ENCODE measurements at places on chromosomes 6 and 20.

DNA sequence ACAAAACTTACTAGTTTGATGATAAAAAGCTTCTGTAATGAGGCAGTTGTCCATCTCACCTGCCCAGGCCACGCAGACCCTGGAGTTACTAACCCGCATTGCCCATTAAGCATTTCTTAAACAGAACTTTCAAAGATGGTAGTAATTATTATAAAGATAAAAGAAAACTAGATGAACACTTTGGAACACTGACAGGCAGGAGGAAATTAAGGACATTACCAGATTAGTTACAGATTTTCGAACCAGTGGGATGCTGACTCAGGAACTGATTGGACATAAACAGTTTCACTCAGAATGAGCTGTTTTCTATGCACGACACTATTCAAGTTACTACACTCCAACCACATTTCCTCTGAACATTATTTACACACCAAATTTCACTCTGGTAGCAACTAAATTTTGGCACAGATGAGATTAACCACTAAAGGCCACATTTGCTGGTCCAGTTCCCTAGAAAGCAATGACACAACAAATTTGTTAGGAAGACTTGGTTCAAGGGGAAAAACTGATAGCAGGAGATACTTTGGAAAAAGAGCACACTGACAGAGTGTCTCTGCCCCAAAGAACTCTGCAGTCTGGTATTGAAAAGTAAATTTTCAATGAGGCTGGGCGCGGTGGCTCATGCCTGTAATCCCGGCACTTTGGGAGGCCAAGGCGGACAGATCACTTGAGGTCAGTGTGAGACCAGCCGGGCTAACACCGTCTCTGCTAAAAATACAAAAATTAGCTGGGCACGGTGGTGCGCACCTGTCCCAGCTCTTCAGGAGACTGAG is 3.0 kb downstream of the ROMO1 start:
- DNase-seq = no peak

GRCh38 chr6:110705543-110705942 is 109.7 kb downstream of the CDK19 start:
- DNase-seq = no peak

GRCh38 chr6:157013649-157014304 is 236.6 kb downstream of the ARID1B start:
- DNase-seq = no peak

DNA sequence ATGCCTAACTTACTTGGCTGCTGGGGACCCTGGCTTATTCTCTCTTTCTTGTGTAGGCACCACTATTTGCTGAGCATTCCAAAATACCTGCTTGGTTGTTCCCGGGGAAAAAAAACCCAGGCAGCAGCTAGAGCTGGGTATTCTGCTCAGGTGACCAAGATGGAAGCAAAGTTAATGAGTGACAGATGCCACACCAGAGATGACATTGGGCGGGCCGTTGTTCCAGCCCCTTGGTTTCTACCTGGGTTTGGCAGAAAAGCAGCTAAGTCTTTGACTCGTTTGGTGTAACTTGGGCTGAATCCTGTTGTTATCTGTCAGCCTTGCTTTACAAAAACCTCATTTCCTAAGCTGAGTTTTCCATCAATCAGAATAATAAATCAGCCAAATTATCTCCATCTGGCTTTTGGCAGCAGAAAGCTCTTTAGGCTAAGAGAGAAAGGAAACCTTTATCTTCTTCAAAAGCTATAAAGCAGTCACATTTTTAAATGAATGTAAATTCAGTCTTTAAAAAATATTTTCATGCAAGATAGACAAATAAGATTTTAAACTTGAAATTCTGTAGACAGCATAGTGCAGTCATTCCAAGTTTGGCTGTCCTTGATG is 202.0 kb upstream of the GMDS start:
- DNase-seq = no peak

DNA sequence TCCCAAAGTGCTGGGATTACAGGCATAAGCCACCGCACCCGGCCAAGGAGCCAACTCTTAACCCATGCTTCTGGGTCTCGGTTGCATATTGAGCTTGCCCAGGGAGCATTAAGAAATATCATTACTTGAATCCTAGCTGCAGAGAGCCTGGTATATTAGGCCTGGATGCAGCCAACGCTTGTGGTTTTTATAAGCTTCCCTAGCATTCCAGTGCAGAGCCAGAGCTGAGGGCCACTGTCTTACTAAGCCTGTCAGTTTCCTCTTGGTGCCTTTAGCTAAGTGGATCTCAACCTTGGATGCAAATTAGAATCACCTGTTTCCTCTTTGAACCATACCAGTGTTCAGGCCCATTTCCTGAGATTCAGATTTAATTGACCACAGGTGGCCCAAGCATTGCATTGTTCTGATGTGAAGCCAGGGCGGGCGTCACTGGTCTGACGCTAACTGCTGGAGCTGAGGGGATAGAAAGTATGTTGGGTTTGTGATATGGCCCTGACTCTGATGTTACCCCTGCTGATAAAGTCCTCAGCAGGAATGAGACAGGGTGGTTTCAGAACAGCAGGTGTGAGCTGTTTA is 76.3 kb downstream of the BTBD3 start:
- no peak for DNase-seq

DNA sequence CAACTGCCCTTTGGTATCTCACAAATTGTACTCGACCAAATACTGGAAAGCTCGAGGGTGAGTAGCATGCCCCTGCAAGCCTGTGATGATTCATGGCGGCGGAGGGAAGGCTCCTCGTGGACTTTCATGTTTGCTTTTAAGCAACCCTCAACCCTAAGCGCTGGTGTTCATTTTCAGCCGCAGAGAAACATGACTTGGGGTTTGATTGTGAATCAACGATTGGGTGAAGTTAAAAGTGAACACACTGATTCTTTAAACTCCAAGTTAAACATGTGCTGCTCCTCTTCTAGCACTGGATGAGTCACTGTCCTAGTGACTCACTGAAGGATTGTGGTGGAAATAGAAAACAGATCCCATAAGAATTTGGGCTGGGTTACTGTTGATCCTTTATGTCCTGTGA is 8.3 kb downstream of the CD109 start:
- no peak for DNase-seq

DNA sequence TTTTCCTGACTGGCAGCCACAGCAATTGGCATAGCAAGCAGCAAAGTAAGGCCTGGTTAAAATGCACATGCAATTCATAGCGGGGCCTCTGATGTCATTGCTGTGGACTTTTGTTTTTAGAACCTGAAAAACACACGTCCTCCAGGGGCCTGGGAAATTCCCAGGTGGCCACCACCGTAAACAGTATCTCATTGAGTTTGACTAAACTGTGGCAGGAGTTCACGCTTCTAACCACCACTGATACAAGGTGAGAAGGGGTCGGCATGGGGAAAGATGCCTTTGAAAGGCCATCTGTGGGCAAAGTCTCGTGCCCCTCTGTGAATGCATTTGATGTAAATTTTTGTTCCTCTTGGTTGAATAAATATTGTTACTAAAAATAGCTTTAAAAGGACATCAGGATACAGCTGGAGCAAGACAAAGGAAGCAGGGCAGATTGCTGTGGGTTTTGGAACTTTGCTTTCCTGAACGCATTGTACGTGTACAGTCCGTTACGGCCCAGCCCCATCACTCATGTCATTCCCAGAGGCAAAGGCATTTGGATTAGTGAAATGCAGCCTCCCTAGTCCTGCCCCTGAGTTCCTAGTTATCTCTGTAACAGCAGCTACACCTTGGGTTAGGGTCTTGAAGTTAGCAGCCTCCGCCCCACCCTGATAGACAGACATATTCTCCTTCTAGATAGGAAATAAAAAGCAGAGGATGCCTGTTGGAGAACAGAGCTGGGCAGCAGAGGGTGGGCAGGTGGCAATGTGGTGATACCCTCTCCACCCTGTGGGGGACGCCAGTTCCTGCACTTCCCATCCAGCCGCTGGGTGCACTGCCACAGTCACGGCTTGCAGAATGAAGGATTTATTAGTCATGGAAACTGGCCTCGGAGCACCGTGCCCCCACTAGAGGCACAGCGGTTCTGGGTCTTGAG is 80.3 kb downstream of the ZDHHC14 start:
- peak; percentile 41 for DNase-seq
